A673 (cell line): ENCODE measurements at places on chromosomes 1 and 21.

DNA sequence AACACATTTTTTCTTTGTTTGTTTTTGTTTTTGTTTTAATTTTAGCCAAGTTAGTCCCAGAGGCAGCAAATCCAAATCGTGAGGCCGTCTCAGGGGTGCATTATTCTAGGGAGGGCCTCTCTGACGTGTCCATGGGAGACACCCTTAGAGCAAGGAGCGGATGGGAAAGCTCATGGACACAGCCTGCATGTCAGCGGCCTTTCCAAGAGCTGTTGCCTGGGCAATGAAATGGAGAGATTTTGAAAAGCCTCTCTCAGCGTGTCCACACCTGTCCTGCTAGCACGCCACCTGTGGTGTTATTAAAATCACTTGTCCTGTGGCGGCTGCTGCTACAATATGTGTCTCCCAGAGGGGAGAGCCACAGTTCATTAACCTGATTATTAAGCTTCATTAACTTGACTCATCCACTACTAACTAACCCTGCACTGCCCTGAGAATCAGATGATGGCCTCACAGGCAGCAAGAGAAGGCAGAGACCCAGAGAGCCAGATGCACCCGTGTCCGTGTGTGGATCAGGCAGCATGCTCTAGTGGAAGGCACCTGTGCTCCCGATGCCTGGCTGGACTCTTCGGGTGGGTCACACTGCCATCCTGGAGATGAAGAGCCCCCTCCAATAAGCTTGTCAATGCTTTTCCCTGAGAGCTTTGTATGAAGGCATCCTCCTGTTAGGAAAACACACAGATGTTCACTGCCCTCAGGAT, 133.3 kb downstream of the PGBD5 start:
- H3K4me3 ChIP-seq: no peak overlapping the region
- H3K27ac ChIP-seq: no peak overlapping the region
- DNase-seq: no peak
- no peaks in the 10 kb centered on the region for H3K27me3 ChIP-seq

DNA sequence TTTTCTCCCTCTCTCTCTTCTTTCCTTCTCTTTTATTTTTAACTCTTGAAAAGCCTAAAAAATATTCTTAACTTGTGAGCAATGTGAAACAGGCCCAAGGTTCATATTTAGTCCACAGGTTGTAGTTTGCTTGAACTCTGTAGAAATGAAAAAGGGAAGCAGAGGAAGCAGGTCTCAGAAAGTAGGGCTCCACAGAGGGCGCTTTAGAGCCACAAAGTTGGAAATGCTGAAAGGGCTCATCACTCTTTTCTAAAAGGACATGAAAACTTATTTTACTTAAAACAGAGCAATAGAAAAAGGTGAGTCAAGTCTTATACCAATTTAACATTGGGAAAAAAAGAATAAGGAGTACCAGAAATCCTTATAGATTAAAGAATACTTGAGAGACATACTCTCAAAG, 247.0 kb downstream of the USP25 start:
- H3K4me1 ChIP-seq: no peaks in the 10 kb centered on the region
- H3K27me3 ChIP-seq: no peaks in the 10 kb centered on the region
- no peak for DNase-seq
- no peaks in the 10 kb centered on the region for H3K36me3 ChIP-seq

DNA sequence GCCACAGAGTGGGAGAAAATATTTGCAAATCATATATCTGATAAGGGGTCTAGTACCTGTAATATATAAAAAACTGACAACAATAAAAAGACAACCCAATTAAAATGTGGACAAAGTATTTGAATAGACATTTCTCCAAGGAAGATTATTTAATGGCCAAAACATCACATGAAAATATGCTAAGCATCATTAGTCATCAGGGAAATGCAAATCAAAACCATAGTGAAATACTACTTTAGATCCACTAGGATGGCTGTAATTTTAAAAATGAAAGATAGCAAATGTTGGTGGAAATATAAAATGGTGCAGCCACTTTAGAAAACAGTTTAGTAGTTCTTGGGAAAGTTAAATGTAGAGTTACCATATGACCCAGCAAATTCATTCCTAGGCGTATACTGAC, 118.7 kb upstream of the KIF26B start:
- no peaks in the 10 kb centered on the region for H3K4me1 ChIP-seq
- H3K27me3 ChIP-seq: no peaks in the 10 kb centered on the region
- H3K36me3 ChIP-seq: no peaks in the 10 kb centered on the region
- no peak for DNase-seq
- no peak overlapping the region for H3K4me3 ChIP-seq
- H3K27ac ChIP-seq: no peak overlapping the region

GRCh38 chr1:35211120-35211414, 18.1 kb upstream of the SFPQ start:
- H3K4me1 ChIP-seq: no peaks in the 10 kb centered on the region
- no peak for DNase-seq
- H3K27ac ChIP-seq: no peak overlapping the region
- no peak overlapping the region for H3K4me3 ChIP-seq

GRCh38 chr1:222861062-222861461, 46.2 kb downstream of the DISP1 start:
- no peak overlapping the region for H3K4me3 ChIP-seq
- H3K4me1 ChIP-seq: no peaks in the 10 kb centered on the region
- DNase-seq: no peak
- no peaks in the 10 kb centered on the region for H3K27me3 ChIP-seq
- H3K27ac ChIP-seq: no peak overlapping the region

DNA sequence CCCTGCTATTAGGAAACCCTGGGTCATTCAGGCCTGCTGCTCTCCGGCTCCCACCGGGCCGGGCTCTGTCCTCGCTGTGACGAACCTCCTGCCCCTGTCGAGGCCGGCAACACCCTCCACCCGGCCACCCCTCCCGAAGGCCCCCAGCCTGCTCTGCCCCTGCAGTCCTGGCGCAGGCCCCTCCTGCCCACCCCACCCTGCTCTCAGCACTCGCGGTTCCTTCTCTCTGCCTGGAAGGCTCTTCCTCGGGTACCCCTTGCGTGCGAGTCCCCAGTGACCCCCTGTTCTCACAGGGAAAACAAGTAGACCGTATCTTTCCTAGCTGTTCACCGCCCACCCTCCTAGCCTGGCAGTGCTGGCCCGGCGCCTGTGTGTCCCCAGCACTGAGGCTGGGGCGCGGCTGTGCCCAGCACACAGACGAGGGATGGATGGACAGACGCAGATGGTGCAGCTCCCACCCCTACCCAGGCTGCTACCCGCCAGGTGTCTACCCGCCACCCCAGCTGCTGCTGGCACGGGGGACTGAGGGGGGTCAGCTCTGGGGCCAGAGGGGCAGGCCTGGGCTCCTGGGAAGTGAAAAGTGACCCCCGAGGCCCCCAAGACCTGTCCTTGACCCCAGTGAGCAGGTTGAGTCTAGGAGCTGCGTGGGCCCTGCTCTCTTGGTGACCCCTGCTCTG, 3.1 kb upstream of the VWA1 start:
- H3K27ac ChIP-seq: no peak overlapping the region
- DNase-seq: no peak
- no peak overlapping the region for H3K4me3 ChIP-seq
- H3K36me3 ChIP-seq: no peaks in the 10 kb centered on the region
